ENCODE measurements at places on chromosomes 5 and 9. TPM values are rescaled to one million over a fixed set of nuclear protein-coding genes. Genes with fewer than 3 reads are reported as not detected.

Gene REEP2
- total RNA-seq = 6.6 TPM

GRCh38 chr9:83501565-83501964, 36.6 kb downstream of the FRMD3 start:
- no peak for DNase-seq

DNA sequence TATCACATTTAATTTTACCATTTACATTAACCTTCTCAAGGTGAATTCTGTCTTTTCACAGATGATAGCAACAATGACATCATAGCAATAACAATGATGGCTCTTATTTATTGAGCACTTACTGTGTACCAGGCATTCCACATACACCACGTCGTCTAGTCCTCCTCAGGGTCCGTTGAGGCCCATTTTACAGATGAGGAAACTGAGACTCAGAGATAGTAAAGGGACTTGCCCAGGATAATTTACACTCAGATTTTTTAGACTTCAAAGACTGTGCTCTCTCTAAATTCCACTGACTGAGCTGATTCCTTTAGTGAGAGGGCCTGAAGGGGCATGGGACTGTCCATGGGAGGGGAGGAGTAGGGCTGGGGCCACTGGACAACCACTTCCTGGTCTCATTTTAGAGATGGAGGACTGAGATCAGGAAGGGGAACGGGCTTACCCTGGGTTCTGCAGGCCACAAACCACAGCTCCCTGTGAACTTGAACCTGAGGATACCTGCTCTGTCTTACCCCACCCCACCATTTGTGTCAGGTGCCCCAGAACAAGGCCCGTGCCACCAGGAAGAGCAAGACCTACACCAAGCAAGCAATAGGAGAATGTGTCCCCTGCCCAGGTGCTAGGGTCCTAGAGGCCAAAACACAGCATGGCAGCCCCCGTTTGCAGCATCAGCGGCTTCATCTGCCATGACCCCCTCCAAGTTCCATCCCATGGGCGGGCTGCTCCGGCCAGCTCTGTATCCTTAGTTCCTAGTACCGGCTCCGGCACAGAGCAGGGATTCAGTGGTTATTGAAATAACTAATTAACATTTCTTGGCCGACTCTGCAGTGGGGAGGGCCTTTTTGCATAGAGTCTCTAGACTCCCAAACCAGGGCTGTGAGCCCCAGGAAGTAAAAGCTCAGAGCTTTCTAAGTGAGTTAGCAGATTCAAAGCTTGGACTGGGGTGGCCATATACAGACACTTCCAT, 96.6 kb downstream of the RGS3 start:
- no peak for DNase-seq

Gene BNC2
- total RNA-seq = 0.32 TPM

Gene HSD17B3
- total RNA-seq = not detected

GRCh38 chr9:38065369-38066075, 3.5 kb downstream of the SHB start:
- DNase-seq = no peak

DNA sequence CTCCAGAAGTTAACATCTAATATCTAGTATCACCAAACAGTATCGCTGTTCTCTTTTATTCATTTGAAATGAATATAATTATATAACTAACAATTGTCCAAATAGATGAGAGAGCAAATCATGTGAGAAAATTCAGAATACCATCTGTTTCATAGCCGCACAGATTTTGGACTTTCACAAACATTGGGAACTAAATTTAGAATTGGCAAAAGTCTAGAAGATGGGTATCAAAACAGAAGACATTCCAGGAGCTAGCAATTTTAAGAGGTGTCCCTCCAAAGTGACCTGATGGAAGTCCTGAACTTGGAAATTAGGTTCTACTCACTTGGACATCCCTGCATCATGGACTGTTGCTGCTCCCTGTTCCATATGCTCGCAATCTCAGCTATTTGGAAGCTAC, 57.0 kb upstream of the FSD1L start:
- DNase-seq = no peak

- DNase-seq = no peak
Measured at GRCh38 chr9:95097279-95097678, 220.2 kb downstream of the FANCC start.

Data from activated T-cell treated with anti-CD3 and anti-CD28 coated beads, Interleukin-2, amount 50 U/mL, for 72 hours (primary cell).